ENCODE measurements at places on chromosomes 1 and 21.

DNA sequence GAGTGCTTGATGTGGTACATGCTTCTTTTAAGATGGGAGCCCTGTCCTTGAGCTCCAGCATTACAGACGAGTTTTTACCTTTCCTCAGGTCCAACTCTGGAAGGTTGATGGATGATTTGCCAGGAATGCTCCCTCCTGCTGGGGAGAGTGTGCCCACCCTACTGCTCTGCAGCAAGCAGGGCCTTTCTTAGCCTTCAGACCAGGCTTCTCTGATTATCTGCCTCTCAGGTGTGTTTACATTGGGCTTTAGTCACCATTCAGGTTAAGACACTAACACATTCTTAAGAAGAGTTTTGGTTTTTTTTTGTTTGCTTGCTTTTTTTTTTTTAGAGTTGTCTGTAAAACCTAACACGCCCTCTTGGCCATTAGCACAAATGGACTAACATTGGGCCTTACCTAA lies 301.8 kb downstream of the KCNT2 start:
- no peak for DNase-seq

GRCh38 chr1:182303778-182304177 lies 87.8 kb downstream of the GLUL start:
- no peak for DNase-seq

GRCh38 chr1:99490031-99490430 lies 155.9 kb upstream of the PALMD start:
- DNase-seq, result no peak

DNA sequence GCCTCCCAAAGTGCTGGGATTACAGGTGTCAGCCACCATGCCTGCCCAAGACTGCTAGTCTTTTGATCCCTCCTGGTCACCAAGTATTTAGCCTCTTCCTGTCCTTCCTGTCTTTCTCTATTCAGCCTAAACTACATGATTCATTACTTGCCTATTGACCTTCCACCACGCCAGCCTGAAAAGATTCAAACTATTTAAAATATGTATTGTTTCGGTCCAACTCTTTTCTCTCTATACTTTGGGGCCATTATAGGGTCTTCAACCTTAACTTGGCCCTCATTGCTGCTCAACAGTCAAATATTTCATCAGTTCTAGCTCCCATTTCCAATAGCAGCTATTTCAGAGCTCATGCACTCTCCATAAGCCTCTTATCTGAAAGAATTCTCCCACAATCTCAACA lies 153.0 kb downstream of the TNFSF18 start:
- DNase-seq, result peak; percentile 42

DNA sequence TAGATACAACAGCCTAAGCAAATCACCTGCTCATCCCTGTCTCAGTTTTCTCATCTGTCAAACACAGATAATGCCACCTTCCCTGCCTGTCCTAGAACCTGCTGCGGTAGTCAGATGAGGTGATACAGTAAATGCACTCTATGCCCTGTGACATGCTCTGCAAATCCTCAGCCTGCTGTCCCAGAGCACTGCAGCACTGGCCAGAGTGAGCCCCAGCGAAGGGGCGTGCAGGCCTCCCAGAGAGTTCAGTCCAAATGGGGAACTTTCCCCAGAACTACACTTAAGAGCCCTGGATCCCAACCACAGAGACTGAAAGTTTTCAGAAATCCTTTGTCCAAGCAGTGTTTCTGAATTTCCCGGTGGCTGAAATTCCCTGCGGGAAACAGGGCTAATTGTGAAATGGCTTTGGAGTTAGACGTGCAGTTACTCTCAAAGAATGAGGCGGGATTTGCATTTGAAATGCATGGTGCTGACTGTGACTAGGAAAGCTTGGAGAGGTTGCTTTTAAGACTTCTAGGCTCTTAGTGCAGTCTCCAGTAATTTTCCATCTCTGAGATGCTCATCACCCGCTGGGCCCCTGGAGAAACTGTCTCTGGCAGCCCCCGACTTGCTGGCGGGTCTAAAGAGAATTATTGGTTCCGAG lies 206.5 kb upstream of the AJAP1 start:
- no peak for DNase-seq

DNA sequence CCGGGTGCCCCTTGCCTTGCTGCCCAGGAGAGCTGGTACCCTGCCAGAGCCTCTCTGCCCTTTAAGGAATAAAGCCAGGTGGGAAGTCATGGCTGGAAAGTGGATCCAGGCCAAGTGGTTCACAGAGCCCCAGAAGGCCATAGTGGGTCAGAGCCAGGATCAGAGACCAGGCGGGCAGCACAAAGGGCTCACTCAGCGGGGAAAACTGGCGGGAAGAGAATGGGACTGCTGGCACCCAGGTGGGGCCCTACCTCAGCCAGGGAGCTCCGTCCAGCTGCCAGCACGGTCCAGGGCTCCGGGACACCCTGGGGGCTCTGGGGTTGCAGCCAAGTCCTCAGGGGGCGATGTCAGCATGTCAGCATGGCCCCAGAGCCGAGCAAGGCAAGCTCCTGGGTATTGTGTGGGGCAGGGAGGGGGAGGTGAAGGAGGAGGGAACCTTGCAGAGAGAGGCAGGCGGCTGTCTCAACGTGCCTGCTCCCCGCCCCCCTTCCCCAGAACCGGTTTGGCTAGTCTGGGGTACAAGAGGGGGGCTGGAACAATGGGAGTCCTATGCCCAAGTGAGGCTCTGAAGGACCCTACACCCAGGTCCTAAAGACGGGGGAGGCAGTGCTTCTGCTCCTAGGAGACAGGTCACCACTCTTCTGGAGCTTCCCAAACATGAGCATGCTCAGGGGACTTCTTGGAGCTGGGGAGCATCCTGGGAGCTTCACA lies at the start of gene ARHGEF19:
Gene ARHGEF19, minus strand, starts transcription at position 402 of the 711 bp plus-strand sequence. CDS start 3,598 bp downstream, outside the sequence.
- DNase-seq, result no peak

GRCh38 chr1:32892368-32893197 lies 6.3 kb downstream of the HPCA start:
- DNase-seq, result no peak

DNA sequence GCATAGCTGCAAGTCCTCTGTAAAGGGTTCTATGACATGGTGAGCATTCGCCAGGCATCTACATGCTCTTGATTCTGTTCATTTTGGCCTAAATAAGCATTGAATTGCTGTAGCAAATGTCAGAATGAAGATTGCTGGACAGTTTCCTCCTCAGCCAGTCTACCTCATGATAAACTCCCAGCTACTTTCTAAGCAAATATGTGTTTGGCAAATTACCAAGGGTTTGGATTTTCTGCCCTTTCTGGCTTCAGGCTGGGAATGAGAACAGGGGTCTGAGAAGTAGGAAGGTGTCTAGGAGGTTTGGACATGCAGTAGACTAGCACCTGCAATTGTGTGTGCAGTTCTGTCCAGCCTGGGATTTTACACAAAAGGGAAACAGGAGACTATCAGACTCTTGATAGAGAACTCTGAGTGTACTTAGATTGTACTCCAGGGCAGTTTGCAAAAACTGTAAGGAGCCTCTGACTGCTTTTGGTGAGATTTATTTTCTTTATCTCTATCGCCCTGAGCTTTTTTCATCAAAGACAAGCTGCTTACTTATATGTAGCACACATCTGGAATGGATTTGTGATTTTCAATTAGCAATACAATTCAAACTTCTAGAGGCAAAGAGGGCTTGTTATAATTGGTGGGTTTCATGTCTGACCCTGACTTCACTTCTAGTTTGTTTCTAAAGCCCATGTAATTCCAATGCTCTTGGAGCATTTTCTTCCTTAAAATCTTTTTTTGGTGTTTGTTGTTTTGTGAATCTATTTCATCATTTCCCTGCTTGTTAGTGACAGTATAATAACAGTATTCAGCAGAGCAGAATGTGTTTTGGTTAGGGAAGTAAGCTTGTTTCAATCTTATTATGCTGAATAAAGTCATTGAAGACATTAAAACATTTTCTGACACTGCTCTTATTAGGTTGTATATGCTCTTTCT lies 150.8 kb downstream of the VPS13D start:
- DNase-seq, result no peak

DNA sequence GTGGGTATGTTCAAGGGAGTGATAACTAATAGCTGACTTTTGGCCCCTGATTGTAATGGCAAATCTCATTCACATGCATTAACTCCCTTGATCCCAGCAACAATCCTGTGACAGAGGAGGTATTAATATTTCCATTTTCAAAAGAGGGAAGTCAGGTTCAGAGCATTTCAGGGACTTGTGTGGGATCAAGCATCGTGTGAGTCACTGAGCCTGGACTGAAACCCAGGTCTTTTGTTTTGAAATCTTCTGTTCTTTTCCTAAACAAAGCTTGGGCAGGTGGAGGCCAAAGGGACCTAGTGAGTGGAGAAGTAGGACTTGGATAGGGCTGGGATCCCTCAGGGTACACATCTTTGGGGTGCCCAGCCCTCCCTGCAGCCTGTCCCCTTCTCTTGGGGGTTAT lies 37.9 kb downstream of the ETNK2 start:
- no peak for DNase-seq

GRCh38 chr1:172662464-172663109 lies 3.7 kb downstream of the FASLG start:
- DNase-seq, result no peak

GRCh38 chr1:204377800-204378668 lies 18.3 kb upstream of the PLEKHA6 start:
- DNase-seq, result peak; percentile 39

GRCh38 chr1:111906816-111907215 lies 82.7 kb downstream of the KCND3 start:
- DNase-seq, result no peak

DNA sequence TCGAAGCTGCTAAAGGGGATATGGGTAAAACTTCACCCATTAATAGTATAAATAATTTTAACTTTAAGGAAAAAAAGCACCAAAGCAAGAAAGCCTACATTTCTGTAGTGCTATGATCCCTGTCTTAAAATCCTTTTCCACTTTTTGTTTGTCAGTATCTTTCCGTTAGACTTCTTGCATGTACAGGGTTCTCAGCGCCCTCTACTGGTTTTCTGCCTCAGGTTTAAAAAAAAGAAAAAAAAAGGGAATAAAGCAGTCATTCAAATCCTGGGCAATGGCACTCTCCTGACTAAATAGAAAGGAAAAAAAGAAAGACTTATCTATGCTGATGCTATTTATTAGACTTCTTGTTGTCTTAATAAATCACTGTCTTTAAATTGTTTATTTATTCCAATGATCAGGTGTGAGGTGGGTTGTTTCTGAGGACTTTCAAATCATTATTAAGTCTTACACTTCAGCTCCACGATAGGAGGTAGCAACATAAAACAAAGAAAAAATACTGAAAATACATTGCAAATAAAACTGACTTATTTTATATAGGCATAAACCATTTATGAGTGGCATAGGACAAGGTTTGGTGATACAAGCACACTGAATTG lies 475.4 kb upstream of the NR5A2 start:
- DNase-seq, result peak; percentile 76

- DNase-seq, result no peak
These were observed 7.9 kb upstream of the ADGRB2 start for GRCh38 chr1:31771891-31772668.

- DNase-seq, result no peak
These were observed 490.6 kb upstream of the VAMP3 start for GRCh38 chr1:7280347-7280960.

GRCh38 chr21:14677639-14678179 lies 131.6 kb upstream of the SAMSN1 start:
- no peak for DNase-seq

DNA sequence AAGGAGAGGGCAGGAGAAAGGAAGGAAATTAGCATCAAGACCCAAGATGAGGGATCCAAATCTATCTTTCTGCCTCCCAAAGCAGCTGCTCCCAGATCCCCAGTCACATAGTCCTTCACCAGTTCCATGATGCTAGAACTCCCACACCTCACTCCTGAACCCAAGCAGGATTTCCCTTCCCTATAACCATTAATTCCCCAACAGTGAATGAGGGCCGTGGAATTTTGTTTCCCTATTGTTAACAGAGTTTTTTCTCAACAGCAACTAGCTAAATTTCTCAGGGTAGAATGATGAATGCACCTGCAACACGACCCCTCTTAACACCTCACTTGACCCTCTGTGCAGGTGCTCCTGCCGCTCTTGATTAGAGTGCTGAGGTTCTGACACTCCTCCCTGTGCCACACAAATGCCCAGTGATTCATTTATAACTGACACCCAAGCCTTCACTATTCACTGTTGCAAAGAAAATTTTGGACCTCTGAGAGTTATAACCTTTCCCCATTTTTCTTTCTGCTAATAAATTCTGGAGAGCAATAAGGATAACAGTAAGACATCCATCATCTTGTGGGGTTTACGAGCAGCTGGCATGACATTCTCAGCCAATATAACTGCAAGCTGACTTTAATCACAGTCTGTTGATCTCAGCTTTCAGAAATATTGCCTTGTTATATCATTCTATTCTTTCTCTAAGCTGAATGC lies 25.4 kb upstream of the NPL start:
- DNase-seq, result no peak
